ENCODE measurements at places on chromosomes 7 and 10.
A peak's percentile ranks its signal among the peaks of the same experiment; 100 is the strongest.

DNA sequence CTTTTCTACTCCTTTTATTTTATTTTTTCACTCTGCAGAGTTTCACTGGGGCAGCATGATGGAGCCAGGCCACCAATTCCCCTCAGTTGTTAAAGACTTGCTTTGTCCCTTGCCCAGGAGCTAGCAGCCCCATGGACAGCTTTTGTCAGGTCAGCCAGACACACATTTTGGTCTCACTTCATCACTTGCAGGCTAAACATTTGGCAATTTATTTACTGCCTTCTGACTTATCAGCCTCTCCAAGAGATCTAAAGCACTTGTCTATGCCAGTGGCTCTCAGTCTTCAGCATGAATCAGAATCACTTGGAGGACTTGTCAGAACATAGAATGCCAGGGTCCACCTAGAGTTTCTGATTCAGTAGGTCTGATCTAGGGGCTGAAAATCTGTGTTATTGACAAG lies 66.4 kb upstream of the GDF10 start:
- no peak for DNase-seq

DNA sequence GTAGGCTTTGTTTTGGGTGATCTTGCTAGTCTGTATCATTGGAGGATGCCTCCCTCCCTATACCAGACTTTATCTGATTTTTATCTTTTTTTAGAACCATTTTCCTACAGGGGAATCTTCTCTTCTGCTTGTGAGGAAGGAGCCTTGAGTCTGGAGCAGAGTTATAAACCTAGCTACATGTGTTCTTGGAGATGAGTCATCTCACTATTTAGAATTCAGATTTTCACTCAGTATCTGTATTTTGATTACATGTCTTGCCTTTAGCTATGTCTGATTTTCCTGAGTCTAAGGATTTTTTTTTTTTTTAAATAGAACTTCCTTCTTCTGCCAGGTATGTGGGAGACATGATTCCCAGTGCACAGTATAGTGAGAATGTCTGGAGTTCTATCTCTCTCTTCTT lies 211.6 kb upstream of the MBL2 start:
- DNase-seq, result no peak

DNA sequence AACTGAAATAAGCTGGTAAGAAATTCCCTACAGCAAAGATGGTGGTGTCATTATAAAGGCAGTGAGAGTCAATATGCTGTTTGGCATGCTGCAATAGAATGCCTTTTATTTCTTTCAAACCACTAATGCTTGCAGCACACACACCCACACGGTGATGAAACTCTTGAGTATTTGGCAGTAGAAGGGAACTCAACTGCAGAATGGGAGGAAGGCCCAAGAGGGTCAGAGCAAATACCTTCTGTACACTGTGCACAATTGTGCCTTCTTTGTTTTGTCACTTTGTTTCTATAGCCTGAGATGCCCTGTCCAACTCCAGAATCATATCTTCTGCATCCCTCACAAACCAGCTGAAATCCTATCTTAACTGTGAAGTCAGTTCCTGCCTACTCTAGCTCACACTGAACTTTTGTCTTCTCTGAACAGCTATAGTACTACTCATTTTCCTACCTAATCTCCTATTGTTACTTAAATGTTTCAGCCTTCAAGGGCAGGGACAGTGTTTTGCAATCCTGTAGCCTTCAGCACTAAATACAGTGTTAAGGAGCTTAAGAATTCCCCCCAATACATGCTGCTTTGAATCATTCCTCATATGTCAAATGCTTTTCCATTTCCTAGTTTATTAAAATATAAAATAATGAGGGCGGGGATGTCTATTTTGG lies 22.2 kb downstream of the MMS19 start:
- no peak for DNase-seq

- no peak for DNase-seq
Observed at GRCh38 chr7:101031082-101031481, 11.2 kb downstream of the MUC17 start.

DNA sequence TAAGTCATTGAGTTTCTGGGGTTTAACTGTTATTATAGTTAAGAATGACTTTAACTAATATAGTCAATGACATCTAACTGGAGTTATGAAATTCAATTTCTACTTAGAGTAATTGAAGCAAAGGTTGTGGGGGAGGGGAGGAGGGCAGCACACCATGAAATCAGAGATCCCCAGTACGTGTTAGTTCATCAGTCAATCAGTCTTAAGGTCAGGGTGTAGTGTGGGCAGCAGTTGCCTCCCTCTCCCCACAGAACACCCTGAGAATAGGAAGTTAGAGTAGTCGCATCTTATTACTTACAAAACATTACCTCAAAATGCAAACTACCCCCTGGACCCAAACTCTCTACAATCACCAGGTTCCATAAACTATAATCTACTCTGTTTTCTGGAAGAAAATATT lies 7.0 kb upstream of the HPS1 start:
- DNase-seq, result no peak

DNA sequence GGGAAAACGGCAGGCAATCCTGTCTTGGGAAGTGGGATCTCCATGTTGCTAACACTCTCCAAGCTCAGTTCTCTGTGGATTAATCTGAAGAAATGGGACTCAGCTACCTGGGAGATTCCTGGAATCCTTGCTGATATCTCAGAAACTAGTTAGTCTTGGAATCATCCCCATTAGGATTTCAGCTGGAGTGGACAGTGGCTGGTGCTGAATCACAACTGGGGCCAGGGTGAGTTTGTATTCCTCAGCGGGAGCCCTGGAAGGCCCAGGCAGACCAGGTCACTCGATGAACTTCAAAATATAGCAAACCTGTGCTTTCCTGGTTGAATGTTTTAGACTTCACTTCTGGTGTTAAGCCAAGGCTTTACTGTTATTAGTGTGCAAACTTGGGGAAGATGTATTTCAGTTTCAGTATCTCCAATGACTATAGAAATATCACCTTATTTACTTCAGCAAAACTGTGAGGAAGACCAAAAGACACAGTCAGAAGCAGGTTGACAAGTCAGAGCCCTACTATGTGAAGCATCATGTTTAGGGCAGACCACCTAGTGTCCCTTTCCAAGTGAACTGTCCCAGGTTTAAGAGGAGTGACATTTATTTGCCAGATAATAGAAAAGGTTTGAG lies 126.1 kb downstream of the AOAH start:
- DNase-seq, result no peak

GRCh38 chr7:36301914-36302771 lies 87.5 kb upstream of the ANLN start:
- no peak for DNase-seq

GRCh38 chr10:104308439-104308903 lies 29.8 kb downstream of the ITPRIP start:
- peak; percentile 61 for DNase-seq

DNA sequence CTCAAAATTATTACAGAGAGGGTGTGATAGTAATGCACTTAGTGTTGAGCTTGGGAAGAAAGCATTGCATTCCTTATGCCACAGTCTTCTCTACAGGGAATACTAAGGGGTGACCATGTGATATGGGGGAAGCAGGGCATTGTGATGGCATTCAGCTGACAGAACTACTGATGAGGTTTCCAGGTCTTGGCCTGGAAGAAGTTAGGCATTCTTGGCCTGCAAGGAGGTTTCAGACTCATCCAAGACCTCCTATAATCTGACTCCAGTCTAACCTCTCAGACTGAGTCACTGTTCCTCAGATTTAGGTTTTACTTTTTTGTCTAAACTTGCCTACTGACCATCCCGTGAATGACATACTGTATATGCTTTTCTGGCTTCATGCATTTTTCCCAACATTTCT lies 7.9 kb downstream of the STMP1 start:
- no peak for DNase-seq

DNA sequence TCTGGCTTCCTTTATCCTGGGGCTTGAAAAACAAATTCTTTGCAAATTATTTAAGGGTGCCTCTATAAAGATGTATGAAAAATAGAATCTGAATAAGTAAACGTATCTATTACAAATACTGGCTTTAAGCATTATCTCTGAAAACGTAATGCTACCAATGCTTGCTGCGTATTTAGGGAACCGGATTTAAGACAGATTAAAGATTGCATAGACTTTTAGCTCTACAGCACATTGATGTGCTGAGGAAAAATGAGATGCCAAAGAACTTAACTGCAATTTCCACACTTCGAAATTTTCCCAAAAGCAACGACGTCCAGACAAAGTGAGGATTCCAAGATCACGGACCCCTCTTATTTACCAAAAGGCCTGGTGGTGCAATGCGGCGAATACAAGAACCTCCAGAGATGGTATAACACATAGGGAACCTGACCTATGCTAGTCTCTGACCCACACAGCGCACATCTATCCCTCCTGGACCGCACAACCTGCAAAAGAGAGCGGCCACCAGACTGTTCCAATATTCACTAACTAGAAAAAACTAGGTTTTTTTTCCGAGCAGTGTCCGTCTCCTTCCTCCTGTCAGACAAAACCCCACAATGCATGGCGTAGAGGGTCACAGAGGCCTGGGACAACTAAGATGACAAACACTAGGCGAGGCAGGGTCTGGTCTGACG lies 34.3 kb upstream of the PHF14 start:
- no peak for DNase-seq

- DNase-seq, result no peak
Observed at GRCh38 chr10:45374350-45375052, 485 bp downstream of the ALOX5 start.

- DNase-seq, result no peak
Observed at GRCh38 chr10:127353544-127353943, 157.2 kb upstream of the INSYN2A start.

GRCh38 chr10:132162021-132162531 lies 24.7 kb upstream of the DPYSL4 start:
- peak; percentile 48 for DNase-seq

GRCh38 chr7:77359599-77359998 lies 56.5 kb downstream of the GSAP start:
- DNase-seq, result no peak

DNA sequence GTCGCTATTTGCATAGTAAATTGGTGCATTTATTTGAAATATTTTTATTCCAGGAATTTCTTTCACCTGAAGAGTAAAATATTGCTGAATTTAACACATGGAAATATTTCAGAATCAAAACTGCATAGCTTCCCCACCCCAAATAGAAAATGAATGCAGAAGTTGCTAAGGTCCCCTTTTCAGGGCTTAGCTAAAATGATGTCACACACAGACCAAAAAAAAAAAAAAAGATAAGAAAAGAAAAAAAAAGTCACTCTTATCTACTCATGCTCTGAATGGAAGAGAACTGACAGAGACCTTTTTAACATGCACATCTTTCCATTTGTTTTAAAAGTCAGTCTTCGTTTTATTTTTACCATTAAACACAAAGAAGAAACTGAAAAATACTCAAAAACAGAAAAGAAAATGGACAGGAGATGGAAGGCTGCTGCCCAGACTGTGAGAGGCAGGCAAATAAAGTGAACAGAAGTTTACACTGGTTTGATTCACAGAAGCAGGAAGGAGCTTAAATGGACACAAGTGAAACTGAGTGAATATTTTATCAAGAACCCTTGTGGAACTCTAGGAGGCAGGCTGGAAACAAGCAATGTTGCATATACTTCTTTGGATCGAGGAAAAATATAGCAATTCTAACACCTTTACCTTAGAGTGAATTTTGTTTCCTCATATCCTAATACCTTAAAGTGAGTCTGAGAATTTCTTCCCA lies 32.0 kb downstream of the PSMC2 start:
- DNase-seq, result no peak

DNA sequence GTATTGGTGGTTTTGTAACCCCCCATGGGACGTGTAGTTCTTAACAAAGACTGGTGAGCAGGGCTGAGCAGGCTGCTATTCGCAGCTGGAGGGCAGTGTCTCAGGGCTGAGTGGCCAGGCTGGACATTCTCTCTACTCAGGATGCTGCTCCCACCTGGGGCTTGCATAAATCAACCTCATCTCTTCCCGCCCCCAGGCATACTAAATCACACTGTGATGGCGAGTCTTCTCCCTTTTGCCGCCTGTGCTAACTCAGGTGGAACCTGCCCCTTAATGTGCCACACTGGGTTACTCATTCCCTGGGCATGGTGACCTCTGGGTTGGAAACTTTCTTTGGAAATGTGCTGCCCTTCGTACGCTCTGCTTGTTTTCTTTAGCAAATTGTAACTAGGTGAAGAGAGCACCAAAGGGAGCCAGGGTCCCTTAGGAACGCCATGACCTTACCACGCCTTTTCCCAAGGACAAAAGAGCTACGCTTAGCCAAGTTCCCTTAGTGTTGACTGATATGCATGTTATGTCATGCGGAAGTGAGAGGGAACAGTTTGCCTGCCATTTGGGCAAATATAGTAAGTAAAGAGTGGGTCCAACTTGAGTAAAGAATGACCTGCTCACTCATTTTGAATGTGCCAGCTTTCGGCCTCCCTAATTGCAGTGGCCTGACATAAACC lies 40.4 kb upstream of the COBL start:
- DNase-seq, result no peak

GRCh38 chr10:36493516-36493880 lies 631.9 kb upstream of the ANKRD30A start:
- DNase-seq, result no peak

GRCh38 chr7:108869070-108869469 lies 299.4 kb downstream of the DNAJB9 start:
- no peak for DNase-seq

GRCh38 chr7:133983685-133984419 lies 143.3 kb upstream of the LRGUK start:
- no peak for DNase-seq

GRCh38 chr7:101784292-101785127 lies 32.9 kb upstream of the CUX1 start:
- no peak for DNase-seq

GRCh38 chr7:153188630-153189029 lies 429.1 kb downstream of the ACTR3B start:
- DNase-seq, result no peak

DNA sequence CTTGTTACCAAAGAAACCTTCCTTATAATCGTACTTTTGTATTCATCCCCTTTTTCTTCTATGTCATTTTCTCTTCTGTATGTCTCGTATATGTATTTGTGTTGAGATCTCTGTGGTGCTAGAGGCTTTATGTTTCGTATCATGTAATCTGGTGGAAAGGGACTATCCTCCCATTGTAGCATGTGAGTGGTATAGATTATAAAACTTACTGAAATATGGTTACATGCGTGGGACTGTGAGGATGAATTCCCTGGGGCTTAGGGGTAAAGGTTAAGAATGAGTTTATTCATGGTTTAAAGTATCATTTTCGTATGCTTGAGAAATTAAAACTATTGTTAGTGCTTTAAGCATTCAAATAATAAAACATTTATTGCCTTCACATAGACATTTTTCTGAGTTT lies 141.9 kb downstream of the ANKRD7 start:
- no peak for DNase-seq

- no peak for DNase-seq
Observed at GRCh38 chr10:33975481-33975880, 641.0 kb upstream of the NRP1 start.

- DNase-seq, result no peak
Observed at GRCh38 chr7:133775201-133775600, 351.9 kb upstream of the LRGUK start.

- no peak for DNase-seq
Observed at GRCh38 chr10:128519581-128519980, 393.4 kb upstream of the MKI67 start.

- no peak for DNase-seq
Observed at GRCh38 chr10:60549686-60550085, 160.0 kb upstream of the ANK3 start.

DNA sequence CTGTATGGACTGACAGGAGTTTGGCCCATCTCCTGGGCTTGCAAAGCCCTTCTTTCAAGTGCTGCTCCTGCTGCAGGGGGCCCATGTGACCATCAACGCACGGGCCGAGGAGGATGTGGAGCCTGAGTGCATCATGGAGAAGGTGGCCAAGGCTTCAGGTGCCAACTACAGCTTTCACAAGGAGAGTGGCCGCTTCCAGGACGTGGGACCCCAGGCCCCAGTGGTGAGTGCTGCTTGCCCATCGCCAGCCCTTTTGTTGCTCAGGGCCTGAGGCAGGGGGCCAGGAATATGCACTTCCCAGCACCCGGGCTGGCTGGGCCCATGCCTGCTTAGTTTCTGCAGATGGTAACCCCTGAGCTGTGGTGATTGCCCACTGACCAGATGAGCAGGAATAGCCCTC lies 8.7 kb downstream of the PGAM2 start:
- DNase-seq, result no peak
